GM04503 (cell line): ENCODE measurements at places on chromosomes 2 and 18.

DNA sequence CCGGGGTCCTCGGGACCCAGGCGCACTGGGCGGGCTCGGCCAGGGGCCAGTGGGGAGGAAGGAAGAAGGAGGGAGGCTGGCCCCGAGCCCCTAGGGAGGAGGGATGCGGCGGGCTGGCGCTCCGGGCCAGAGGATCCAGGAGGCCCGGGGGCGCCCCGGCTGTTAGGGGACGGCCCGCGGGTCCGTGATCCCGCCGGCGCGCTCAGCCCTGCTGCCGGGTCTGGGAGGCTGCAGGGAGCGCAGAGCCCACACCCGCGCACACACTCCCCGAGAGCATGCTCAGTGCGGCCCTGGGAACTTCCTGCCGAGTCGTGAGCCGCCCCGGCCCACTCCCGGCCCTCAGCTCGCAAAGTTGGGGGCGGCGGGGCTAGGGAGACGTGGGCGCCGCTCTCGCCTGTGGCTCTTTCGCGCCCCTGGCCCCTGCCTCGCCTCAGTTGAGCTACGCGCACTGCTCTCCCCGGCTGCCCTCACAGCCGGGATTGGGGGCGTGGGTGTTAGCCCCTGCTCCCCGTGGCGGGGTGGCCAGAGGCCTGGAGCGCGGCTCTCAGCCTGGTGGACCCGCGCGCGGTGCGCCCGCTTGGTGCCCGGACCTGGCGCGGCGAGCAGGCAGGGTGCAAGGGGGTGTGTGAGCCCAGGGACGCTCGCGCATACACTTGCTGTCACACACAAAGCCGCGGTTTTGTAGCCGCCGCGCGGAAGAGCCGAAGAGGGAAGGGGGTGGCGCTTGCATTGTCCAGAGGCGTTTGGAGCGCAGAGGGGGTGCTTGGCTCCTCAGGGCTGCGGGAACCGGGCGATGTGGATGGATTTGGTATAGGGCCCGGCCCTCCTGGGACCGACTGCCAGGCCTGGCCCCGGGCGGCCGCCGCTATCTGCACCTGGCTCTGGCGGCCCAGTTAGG lies 132.9 kb upstream of the MGAT5 start:
- no peak for DNase-seq

DNA sequence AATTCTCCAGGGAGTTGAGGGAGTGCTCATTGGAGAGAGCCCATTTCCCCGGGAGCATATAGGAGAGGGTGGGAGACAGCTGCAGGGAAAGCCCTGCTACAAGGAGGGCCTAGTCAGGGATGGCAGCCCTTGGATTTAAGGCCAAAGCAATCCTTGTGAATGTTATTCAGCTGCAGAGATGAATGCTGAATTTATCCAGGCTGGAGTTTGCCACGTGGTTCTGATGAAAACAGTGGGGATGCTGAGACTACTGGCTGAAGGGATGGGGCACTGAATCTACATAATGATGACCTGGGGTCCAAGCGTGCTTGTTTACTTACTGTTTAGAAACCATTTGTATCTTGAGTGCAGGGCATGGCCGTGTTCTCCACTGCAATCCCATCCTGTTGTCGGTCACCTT lies 35.6 kb upstream of the RNF149 start:
- no peak for DNase-seq

DNA sequence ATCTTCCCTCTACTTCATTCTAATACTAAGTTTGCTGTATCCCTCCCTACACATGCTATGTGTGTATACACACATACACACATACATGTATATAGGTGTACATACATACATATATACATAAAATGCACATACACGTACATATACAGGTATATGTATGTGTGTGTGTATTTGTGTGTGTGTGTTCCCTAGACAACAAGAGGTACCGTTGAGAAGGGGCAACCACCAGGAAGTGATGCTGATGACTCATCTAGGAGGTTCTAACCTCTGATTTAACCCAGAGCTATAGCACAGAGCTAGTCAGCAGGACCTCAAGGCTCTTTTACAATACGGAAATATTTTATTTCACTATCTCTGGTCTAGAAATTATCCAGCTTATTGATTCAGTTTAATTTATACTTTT lies 139.2 kb downstream of the LAMA3 start:
- no peak for DNase-seq

- DNase-seq: no peak
Observed at GRCh38 chr2:108220191-108220590, 19.6 kb upstream of the SULT1C3 start.

DNA sequence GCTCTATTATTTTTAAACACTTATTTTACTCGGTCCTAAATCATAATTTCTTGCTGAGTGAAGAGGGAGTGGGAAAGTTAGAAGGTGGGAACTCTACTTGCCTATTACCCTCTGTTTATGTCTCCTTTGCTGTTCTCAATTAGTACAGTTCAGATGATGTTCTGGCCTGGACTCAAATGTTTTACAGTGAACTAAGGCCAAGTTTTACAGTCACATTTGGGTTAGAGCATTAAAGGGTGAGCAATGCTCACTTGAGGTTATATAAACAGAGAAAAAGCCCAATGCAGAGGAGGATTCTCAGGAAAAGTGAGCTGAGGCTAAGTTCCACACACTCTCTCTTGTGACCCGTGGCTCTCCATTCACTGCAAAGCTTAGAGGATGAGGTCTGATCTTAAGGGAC lies 52.4 kb downstream of the ITSN2 start:
- DNase-seq: peak; percentile 3

DNA sequence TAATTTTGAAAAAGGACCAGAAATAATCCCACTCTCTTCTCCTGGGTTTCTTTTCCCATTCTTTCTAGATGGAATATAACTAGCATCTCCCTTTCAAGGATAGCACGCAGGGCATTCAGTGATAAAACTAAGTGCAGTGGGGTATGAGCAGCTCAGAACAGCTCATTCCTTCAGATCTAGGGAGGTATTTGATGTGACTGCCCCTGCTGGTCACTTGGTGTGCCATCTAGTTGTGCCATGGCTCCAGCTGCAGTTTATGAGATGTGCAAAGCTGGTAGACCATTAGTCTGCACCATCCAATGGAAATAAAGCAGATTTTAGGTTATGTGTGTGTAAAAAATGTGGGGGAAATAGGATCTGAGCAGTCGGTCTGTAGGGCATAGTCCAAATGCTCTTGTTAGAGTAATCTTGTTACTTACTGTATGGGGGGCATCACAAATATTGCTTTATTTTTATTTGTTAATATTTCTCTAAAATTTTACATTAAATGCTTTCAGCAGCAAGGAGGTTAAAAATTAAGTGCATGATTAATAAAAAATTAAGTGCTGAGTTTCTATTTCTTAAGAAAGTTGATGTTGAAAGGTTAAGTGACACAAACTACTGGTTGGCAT lies 38.9 kb downstream of the CTAGE1 start:
- DNase-seq: no peak

- no peak for DNase-seq
Observed at GRCh38 chr2:26175466-26176278, 2.8 kb downstream of the GAREM2 start.

GRCh38 chr2:146317959-146318358 lies 1526.9 kb upstream of the ACVR2A start:
- peak; percentile 47 for DNase-seq

DNA sequence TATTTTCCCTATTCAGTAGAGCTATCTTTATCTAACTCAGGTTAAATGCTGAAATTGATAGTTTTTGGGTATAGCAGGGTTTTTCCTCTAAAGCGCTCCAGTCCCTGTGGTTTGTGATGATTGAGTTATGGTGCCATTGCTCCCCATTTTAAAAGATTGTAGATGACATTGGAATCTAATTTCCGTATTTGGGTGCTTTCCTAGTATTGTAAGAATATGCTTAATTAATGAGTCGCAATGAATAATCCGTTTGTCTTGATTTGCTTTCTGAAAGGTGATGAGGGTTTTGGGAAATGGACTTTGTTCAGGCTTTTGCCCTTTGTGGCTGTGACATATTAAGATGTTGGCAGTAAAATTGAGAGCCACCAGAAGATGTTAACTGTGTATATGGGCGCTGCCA lies 3.9 kb downstream of the RPS7 start:
- no peak for DNase-seq

DNA sequence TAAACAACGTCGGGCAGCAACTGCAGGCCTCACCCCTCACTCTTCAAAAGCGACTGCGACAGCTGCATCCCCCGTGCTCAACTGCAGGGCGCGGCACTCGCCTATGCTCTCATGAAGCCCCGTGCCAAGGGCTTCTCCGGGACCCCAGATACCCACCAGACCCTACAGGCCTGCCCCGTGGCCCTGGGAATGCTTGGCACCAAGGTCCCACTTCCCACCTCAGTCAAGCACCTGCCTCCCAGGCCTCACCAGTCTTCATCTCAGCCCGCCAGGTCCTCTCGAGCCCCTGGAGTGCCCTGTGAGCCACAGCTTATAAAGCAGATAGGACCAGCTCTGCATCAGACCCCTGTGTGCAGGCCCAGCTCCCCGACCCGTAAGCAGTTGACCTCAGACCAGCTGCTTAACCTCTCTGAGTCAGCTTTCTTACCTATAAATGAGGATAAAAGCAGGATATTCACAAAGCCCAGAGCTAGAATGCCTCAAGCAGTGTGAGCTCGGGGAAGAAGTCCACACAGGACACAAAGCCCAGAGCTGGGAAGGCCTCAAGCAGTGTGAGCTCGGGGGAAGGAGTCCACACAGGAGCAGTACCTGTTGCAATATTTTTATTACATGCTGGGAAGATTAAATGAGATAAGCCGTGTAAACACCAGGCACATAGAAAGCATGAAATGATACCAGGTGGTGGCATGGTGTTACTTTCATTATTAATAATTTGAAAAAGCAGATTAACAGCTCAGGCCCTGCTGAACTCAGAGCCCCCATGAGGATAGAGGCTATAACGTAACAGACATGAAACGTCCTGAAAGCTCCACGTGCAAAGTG lies 96.9 kb downstream of the HDAC4 start:
- no peak for DNase-seq

GRCh38 chr2:218074031-218074430 lies 5.0 kb downstream of the RUFY4 start:
- DNase-seq: no peak
